T-cell (primary cell): ENCODE measurements at places on chromosomes 13 and 19. TPM values are rescaled to one million over a fixed set of nuclear protein-coding genes. Genes with fewer than 3 reads are reported as not detected.

FFAR1 gene
- 0.35 TPM for total RNA-seq

KLK3 gene
- total RNA-seq, result not detected

DNA sequence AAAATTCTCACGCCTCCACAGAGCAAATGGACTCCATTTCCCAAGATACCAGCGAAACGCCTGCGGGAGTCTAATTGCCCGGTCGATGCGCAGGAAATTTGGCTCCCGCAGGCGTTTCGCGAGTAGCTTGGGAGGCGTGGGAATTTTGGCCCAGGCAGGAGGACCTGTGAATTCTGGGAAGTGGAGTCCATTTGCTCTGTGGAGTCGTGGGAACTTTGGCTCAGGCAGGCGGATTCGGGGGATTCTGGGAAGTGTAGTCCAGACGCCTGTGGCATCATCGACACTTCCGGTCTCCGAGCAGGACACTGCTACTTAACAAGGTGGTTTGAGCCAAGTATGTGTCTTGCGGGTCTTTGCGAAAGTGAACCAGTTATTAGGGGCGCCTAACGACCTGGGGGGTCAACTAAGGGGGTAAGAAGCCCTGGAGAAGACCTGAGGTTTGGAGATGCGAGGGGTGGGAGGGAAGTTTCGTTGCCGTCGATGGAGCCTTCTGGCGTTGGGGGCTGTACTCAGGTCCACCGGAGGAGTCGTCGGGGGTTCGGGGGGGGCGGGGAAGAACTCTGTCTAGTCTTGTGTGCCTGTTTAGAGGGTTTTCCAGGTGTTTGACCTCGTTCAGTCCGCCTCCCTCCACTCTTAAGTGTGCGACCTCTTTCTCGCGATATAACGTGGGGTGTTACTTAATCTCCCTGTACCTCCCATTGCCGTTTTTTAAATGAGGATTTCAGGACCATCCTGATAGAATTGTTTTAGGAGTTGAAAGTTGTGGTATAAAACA, at the start of gene ZNF155:
TSS of gene ZNF155 (plus strand) at position 277 of the 775 bp plus-strand sequence. CDS start 4,356 bp downstream, outside the sequence.
- peaks cover 12% of the 10 kb centered on the region for H3K4me1 ChIP-seq
- H3K27me3 ChIP-seq, result no peaks in the 10 kb centered on the region
- peak within 1 kb of the TSS; percentile 46 for H3K27ac ChIP-seq
- peak; percentile 31 for DNase-seq
- peaks cover 2% of the 10 kb centered on the region for H3K36me3 ChIP-seq
- H3K4me3 ChIP-seq, result peak within 1 kb of the TSS; percentile 91

DNA sequence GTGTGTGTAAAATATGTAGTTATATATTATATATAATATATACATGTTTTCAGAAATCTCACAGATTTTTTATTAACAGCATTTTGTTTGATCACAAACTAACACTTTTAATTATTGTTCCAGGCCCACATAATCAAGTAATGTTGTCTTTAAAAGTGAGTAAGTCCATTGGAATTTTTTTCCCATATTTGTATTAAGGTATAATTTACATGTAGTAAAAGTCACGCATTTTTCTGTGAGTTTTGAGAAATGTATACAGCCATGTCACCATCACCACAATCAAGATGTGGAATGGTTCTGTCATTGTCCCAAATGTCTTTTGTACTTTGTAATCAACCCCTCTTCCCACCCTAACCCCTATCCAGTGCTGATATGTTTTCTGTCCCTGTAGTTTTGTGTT, 120.0 kb upstream of the RFC3 start:
- no peak overlapping the region for H3K27ac ChIP-seq
- no peak overlapping the region for H3K4me3 ChIP-seq
- no peak for DNase-seq
- no peaks in the 10 kb centered on the region for H3K4me1 ChIP-seq

DNA sequence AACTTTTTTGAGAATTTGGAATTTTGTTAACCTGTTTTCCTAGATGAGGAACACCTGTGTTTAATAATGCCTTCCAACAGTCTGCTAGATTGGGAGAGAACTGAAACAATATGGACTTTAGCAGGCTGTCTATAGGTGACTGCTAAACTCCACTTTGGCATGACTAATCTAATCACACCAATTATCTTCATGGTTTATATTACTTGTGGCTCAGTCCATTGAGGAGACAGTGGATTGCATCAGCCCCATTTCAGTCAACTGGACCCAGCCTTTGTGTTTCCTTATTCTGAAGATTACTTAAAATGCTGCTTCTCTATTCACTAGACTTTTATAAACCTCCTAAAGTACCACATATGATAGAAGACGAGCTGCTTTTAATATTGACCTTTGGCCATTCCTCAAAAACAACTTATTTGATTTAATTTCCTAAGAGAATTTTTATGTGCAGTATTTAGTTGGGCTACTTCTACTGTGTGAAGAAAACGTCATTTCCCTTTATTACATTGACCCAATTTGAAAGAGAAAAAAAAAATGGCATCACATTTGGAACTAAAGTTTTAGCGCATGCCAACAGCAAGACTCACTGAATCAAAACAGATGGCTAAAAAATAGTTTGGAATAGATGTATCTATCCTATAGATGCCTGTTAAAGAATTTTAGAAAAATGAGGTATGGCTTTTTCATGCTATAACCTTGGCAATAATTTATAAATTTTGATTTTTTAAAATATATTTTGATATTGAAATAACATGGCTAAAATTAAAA, 295.8 kb downstream of the NDFIP2 start:
- no peak overlapping the region for H3K27ac ChIP-seq
- no peak for DNase-seq
- H3K4me1 ChIP-seq, result no peaks in the 10 kb centered on the region
- no peaks in the 10 kb centered on the region for H3K36me3 ChIP-seq
- H3K27me3 ChIP-seq, result no peaks in the 10 kb centered on the region
